ENCODE measurements at places on chromosomes 1 and 21. TPM values are rescaled to one million over a fixed set of nuclear protein-coding genes. Genes with fewer than 3 reads are reported as not detected.

Gene GBP6
- not detected for total RNA-seq

Gene NDC1
- total RNA-seq: 4.2 TPM

- no peak within 1 kb of the TSS for H3K27ac ChIP-seq
- H3K4me3 ChIP-seq: peak within 1 kb of the TSS; percentile 79
- no peak for DNase-seq
- peaks cover 14% of the 10 kb centered on the region for H3K4me1 ChIP-seq
- H3K27me3 ChIP-seq: no peaks in the 10 kb centered on the region
- no peaks in the 10 kb centered on the region for H3K36me3 ChIP-seq
These were observed at the start of gene TLR5 for GRCh38 chr1:223142795-223143536. Gene TLR5 (minus strand): TSS chr1:223143248. CDS start chr1:223113031, 30,217 bp downstream.

DNA sequence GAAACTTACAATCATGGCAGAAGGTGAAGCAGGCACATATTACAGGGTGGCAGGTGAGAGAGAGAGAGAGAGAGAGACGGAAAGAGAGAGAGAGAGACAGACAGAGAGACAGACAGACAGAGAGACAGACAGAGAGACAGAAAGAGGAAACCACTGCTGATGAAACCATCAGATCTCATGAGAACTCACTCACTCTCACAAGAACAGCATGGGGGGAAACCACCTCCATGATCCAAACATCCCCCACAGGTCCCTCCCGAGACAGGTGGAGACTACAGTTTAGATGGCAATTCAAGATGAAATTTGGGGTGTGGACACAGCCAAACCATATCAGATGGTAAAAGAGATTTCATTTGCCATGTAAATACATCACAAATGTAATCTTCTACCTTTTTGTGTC, 708.1 kb downstream of the MRPL39 start:
- H3K4me1 ChIP-seq: no peaks in the 10 kb centered on the region
- no peaks in the 10 kb centered on the region for H3K36me3 ChIP-seq
- no peaks in the 10 kb centered on the region for H3K27me3 ChIP-seq
- H3K4me3 ChIP-seq: no peak overlapping the region
- no peak for DNase-seq

DNA sequence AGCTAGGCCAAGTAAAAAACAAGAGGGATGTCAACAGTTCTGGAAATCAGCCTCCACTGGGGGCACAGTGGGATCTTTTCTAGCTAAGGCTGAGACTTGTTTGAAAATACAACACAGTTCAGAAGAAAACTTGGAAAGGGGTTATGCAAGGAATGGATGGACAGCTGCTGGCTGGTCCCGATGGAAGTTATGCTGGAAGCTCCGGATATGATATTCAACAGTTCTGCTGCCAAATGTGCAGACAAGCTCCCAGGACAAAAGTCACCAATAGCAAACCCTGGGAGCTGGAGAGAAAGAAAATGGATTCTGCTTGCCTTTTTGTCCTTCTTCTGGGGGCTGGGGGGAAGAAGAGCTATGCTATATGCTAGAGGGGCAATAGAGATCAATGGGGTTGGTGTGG, 14.3 kb downstream of the LMX1A start:
- H3K27me3 ChIP-seq: peaks cover 5% of the 10 kb centered on the region
- no peak overlapping the region for H3K27ac ChIP-seq
- H3K4me3 ChIP-seq: no peak overlapping the region
- no peak for DNase-seq

- H3K4me3 ChIP-seq: no peak overlapping the region
- no peaks in the 10 kb centered on the region for H3K27me3 ChIP-seq
- H3K4me1 ChIP-seq: no peaks in the 10 kb centered on the region
- DNase-seq: no peak
- no peak overlapping the region for H3K27ac ChIP-seq
These were observed 136.4 kb downstream of the SETD4 start for GRCh38 chr21:35923971-35924370.

DNA sequence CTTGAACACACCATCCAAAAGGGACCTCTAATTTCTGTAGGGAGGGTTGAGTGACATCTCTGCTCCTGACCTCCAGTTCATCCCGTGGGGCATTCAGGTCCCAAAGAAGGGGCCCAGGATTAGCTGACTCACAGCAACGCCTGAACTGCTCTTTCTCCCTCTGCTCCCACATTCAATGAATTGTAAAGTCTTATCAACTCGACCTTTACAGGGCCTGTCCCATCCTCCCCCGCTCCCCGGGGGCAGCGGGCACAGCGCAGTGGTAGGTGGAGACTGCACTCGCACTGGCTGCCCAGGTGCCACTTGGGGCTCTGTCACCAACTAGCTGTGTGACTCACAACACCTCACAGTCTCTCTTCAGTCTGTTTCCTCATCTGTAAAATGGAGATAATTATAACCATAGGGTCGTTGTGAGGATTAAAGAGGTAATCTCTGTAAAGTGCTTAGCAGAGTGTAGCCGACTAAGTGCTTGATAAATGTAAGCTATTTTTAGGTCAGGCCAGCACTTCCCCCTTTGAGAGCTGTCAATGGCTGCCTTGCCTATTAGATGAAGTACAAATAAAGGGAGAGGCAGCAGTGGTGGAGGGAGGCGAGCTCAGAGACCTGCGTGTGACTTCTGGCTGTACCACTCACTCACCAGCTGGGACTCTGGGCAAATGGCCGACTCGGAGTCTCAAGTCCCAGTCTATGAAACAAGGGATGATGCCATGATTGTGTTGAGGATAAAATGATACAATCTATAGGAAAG, 637 bp upstream of the MYBPHL start:
- H3K4me1 ChIP-seq: no peaks in the 10 kb centered on the region
- no peak overlapping the region for H3K27ac ChIP-seq
- H3K36me3 ChIP-seq: peaks cover 17% of the 10 kb centered on the region
- H3K4me3 ChIP-seq: no peak overlapping the region
- no peaks in the 10 kb centered on the region for H3K27me3 ChIP-seq

Data from thoracic aorta (tissue), 2 donors.